A172 (cell line): ENCODE measurements at places on chromosomes 12 and 14. TPM values are rescaled to one million over a fixed set of nuclear protein-coding genes. Genes with fewer than 3 reads are reported as not detected.
A peak's percentile ranks its signal among the peaks of the same experiment; 100 is the strongest.

DNA sequence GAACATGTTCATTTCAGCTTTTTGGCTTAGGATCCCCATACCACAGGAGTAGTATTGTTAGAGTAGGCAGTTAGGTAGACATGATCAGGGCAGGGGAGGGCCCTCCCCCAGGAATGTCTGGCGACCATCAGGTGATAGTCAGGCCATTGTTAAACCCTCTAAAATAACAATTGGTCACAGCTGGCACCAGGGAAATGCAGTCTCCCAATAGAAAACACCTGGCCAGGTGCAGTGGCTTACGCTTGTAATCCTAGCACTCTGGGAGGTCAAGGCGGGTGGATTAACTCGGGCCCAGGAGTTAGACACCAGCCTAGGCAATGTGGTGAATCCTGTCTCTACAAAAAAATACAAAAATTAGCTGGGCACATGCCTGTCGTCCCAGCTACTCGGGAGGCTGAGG is 187.1 kb downstream of the MON2 start:
- DNase-seq = no peak

GRCh38 chr12:76890151-76891143 is 11.6 kb upstream of the CSRP2 start:
- peak; percentile 39 for DNase-seq

- no peak for DNase-seq
Observed at GRCh38 chr12:24889411-24889810, 59.5 kb downstream of the BCAT1 start.

DNA sequence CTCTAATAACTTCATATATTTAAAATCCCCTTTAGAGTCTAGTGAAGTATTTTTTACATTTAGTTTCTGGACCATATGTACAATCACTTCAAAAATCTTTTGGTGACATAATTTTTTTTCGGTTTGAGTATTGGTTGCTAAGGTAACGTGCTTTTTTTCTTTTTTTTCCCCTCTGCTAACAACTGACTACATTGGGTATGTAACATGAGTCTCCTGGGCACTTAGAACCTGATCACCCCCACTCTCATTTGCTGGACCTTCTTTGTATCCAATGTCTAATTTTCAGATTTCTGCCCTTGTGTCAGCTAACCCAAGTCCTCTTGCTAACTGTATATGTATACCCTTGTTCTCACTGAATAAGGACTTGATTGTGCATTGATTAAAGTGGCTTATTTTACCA is 592.9 kb upstream of the FLRT2 start:
- DNase-seq = no peak

DNA sequence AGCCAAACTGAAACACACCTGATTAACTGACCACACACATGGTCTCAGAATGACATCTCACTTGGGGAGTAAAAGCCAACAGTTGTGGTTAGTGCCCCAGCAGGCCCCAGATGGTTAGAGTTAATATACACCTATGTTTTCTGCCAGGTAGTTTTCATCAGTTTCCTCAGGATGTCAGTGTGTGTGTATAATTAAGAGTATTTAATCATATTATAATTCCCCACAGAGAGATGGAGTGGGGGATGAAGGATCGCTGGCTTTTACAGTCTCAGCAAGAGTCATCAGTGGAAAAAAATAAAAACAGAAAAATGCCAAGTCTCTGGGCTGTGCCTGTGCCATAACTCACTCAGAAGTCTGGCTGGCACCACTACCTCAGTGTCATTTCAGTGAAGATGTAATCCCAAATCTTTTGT is 412.5 kb downstream of the ZFP36L1 start:
- peak; percentile 26 for DNase-seq

- no peak for DNase-seq
Observed at GRCh38 chr12:59742841-59743240, 147.0 kb downstream of the SLC16A7 start.

- DNase-seq = no peak
Observed at GRCh38 chr14:75513911-75514672, 8.2 kb upstream of the BATF start.

- DNase-seq = no peak
Observed at GRCh38 chr14:99854831-99855230, 61.6 kb downstream of the EML1 start.

GRCh38 chr12:122740351-122740750 is 9.7 kb upstream of the HCAR1 start:
- DNase-seq = peak; percentile 14

GRCh38 chr14:104331871-104332605 is 193.7 kb downstream of the KIF26A start:
- no peak for DNase-seq

DNA sequence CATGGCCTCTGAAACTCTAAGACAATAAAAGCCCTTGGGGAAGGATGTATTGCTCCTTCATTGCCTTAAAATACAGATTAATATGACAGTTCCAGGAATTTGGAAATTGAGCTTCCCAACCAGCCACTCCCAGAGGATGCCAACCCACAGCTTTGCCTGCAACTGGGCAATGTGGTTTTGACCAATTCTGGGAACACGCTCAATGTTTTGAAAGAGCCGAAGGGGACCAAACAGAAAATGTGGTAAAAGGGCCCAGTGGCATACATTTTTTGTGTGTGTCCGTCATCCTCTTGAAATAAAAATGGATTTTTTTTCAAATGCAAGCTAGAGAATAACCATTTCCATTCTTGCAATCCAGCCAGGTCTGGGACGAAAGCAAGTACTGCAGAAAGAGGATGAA is 88.3 kb upstream of the PLEKHG7 start:
- no peak for DNase-seq

- no peak for DNase-seq
Observed at GRCh38 chr12:22628228-22628627, 3.3 kb downstream of the ETNK1 start.

GRCh38 chr12:127343940-127344339 is 923.0 kb upstream of the TMEM132C start:
- peak; percentile 79 for DNase-seq

DNA sequence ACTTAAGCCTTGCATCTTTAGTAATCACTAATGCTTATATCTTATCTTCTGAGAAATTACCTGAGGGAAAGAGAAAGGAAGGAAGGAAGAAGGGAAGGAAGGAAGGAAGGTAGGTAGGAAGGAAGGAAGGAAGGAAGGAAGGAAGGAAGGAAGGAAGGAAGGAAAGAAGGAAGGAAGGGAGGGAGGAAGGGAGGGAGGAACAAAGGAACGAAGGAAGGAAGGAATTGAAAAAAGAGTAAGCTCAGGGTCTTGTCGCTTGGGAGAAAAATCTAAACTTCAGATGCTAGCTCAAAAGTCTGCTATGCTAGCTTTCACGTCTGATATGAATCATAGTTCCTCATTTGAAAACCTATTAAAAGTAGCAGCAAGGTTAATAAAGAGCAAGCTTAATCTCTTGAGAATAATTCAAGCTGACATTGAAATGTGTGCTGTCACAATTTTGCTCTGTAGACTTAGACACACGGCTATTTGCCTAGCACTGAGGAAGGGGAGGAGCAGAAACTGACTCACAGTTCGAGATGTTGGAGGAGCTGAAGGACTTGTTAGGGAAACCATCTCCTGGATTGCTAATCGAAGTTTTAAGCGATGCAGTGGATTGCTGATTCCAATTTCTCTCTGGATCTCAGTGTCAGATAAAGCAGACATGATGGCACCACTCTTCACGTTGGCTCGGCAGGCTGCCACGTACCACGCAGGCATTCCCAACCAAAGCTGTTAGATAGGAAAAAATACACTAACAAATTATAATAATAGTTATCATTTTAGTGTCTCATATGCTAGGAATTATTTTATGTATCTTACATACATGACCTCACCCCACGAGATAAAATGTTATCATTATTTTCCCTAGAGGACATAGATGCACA is 216.7 kb downstream of the ACSS3 start:
- peak; percentile 28 for DNase-seq

GRCh38 chr14:94383777-94384176 is 4.6 kb downstream of the SERPINA1 start:
- no peak for DNase-seq

GRCh38 chr14:99461411-99462085 is 19.1 kb downstream of the SETD3 start:
- no peak for DNase-seq

DNA sequence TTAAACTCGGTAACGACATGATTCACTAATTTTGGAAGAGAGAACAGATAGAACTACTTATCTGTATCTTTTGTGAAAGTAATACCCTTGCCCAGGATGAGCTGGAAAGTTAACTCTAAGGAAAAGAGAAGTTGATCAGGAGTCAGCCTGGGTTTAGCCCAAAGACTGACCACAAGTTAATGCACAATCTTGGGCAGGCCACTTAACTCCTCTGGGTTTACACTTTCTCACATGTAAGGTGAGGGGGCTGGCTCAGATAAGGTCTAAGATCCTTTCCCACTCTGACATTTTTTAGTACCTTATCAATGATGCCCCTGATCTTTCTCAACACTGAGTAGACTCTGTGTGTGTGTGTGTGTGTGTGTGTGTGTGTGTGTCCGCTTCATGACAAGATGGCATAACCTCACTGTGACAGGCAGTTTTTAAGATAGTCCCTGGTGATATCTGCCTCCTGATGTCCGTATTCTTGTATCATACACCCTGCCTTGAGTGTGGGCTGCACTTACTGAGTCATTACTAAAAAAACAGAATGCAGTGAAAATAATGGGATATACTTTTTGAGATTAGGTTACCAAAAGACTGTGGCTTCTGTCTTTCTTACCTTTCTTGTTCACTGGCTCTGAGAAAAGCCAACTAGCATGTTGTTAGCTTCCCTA is 56.2 kb upstream of the CCDC198 start:
- no peak for DNase-seq

GRCh38 chr12:51901121-51901817 is 6.0 kb upstream of the ACVRL1 start:
- DNase-seq = no peak

DNA sequence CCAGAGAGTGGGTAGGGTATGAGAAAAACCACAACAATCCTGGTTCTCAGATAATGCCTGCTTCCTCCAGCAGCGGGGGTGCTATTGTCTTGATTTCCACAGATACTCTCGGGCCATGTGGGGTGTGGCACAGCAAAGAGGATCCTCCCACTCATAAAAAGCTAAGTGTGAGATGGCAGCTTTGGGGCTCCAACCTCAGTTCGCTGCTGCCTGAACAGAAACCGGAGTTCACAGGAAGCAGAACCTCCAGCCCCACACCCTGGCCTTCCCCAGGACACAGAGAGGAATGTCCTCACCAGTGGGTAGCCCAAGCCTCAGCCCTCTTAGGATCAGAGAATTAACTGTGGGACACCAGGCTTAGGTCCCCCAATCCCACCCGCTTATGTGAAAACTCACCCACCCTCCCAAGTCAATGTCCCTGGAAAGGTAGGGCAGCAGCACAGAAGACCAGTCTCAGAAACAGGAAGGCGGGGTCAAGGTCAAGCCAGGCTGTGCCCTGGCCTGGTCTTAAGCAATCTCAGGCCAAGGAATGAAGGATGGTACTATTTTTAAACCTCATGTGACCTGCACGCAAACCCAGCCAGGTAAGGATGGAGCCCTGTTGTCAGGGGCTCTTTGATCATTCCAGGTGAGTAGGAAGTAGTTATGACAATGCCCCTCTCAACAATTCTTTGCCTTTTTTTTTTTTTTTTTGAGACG is 9.0 kb downstream of the KCTD10 start:
- DNase-seq = peak; percentile 39

- DNase-seq = no peak
Observed at GRCh38 chr14:95189367-95190132, 32.2 kb upstream of the DICER1 start.

DNA sequence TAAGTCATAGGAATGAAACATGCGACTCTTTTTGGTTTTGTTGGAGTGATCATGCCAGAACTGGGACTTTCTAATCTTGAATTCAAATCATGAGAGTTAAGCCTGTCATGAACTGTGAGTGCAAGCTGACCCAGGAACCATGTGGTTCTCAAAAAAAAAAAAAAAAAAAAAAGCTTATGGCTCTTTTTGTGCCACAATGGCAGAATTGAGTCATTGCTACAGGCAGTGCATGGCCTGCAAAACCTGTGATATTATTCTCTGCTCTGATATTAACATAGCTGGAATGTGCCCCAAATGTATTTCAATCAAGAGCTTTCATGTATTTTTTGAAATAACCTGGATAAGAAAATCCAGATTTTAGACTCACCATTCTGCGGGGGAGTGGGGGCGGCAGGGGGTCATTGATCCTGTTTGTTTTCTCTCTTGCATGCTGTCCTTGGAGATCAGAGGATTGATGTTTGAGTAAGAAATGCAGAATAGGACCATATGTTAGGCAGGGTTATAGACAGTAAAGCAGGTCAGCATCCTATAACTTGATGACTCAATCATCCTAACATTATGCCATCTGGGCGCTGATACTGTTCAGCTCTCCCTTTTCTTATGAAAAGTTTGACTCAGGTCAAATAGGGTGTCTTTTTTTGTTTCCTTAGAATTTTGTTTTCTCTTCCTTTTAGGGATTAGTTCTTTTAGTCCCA is 797.4 kb downstream of the DIO2 start:
- DNase-seq = no peak

DNA sequence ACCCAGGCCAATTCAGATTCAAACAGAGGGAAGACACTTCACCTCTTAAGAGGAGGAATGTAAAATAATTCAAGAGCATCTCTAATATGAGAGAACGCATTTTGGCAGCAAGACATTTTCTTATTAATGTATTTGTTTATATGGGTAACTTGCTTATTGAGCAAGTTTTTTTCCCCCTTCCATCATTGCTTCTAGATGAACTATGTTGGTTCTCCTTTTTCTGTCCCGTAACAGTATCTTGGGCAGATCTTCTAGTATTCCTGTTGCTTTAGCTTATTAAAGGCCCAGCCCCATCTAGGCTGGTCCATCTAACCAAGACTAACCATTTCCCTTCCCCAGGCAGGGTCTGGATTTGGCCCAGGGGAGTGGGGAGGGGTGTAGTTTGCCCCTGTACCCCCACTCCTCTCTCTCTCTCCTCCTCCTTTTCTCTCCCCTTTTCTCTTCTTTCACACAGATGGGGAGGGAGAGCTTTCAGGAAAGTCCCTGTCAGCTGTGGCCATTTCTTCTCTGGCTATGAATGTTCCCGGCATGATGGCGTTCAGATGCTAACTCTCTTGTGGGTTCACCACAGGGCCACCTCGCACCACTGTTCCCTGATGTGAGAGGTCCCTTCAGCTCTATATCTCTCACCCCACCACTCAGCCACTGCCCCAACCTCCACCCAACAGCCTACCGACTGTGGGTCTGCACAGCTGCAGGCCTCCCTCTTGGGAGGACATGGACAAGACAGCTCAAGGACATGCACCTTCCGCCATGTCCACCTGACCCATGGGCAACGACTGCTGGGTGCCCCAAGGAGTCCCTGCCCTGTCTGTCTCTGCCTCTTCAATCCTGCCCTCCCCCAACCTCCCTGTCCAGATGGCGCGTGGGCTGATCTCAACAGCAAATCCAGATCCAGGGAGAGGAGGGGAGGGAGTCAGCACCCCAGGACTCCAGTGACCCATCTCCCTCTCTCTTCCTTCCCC is 15.8 kb upstream of the RPS6KL1 start:
- DNase-seq = no peak

GRCh38 chr12:107734139-107734538 is 26.8 kb downstream of the PRDM4 start:
- no peak for DNase-seq

- DNase-seq = no peak
Observed at GRCh38 chr14:52352061-52352491, 38.0 kb downstream of the PTGER2 start.

The CLEC4D gene
- not detected in 2 replicates for total RNA-seq

The GPRC5D gene
- total RNA-seq = not detected in 2 replicates

The CLECL1 gene
- total RNA-seq = not detected in 2 replicates

The PTPRO gene
- not detected in 2 replicates for total RNA-seq

The SCN8A gene
- total RNA-seq = 1.8 and 2.4 TPM in 2 replicates

The EPYC gene
- not detected in 2 replicates for total RNA-seq

The TAC3 gene
- total RNA-seq = not detected in 2 replicates

The MAP1LC3B2 gene
- total RNA-seq = 1.8 TPM in 1 of 2 replicates, not detected in the other

The MYH6 gene
- total RNA-seq = not detected in 2 replicates

The CMTM5 gene
- not detected in 2 replicates for total RNA-seq

The KCNK10 gene
- total RNA-seq = not detected in 2 replicates
